HAP-1 (cell line): ENCODE measurements at places on chromosomes 3 and 15.

DNA sequence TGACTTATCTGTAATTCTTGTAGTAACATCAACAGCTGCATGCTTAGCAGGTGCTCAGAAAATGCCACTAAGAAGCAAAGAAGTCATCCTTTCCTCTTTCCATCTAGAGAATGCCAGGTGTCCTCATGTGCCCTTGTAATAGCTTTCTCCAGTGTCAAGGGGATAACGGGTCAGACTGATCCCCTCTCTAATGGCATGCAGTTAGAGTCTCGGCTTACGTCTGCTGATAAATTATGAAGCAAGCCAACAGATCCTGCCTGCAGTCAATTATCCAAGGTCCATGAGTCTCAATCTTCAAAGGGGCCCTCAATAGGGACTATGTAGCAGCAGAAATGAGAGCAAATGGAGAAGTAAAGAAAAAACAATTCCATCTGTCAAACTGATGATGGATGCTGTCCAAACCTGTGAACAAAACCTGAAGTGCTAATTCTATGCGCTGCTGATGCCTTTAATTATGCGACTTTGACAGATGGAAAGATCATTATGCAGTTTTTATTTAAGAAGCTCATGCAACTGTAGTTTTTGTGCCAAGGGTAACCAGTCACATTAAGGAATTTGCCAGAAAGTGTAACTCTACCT is 162.8 kb upstream of the PEX5L start:
- no peak for DNase-seq

DNA sequence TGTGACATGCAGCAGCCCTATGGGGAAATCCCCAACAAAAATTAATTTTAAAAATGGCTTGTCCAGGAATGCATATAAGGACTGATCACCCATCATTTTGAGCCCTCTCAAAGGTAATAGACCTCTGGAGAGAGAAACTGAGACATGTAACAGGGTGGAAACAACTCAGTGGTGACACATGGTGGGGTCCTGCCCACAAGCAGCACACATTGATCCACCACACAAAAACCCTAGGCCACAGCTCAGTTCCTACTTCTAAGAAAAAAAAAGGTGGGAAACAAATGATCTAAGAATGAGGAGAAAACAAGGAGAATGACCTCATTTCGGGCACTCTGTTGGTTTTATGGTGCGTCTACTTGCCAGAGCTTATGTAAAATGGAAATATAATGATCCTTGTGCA is 1.9 kb upstream of the SLC41A3 start:
- DNase-seq = no peak

GRCh38 chr3:43010638-43011037 is 31.5 kb downstream of the GASK1A start:
- no peak for DNase-seq

GRCh38 chr3:16148783-16149182 is 25.7 kb upstream of the GALNT15 start:
- DNase-seq = no peak
